ENCODE measurements at places on chromosomes 5 and 9. TPM values are rescaled to one million over a fixed set of nuclear protein-coding genes. Genes with fewer than 3 reads are reported as not detected.
A peak's percentile ranks its signal among the peaks of the same experiment; 100 is the strongest.

The GFPT2 gene
- 136 TPM for total RNA-seq

The LHX6 gene
- 6.5 TPM for total RNA-seq

- no peak overlapping the region for H3K4me3 ChIP-seq
- H3K27me3 ChIP-seq: no peaks in the 10 kb centered on the region
- H3K27ac ChIP-seq: no peak overlapping the region
- DNase-seq: no peak
Measured at GRCh38 chr5:181281984-181282316, 21.0 kb upstream of the TRIM52 start.

- no peak for DNase-seq
- H3K4me3 ChIP-seq: no peak overlapping the region
- peaks cover 12% of the 10 kb centered on the region for H3K4me1 ChIP-seq
Measured at GRCh38 chr9:124047251-124047672, 35.7 kb downstream of the LHX2 start.

DNA sequence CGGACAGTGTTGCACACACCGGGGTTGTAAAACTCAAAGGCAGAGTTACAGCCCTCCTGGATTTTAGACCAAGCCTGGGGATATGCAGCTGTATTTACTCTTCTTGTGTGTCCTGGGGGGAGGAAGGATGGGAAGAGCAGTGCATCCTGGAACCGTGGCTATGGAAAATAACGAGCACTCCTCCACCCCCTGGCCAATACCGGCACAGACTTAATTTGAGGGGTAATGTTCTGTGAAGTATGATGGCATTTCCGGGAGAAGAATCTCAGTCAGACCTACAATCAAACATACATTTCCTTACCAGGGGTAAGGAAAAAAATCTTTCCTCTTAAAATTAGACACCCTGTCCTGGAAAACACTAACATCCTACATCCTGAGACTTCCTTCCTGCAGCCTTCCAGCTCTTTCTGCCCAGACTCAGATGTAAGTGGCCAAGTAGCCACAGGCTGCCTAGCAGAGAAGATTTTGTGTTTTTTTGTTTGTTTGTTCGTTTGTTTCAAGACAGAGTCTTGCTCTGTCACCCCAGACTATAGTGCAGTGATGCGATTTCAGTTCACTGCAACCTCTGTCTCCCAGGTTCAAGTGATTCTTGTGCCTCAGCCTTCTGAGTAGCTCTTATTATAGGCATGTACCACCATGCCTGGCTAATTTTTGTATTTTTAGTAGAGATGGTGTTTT, 11.0 kb upstream of the ERMP1 start:
- H3K4me1 ChIP-seq: peaks cover 4% of the 10 kb centered on the region
- DNase-seq: no peak
- no peak overlapping the region for H3K27ac ChIP-seq
- no peak overlapping the region for H3K4me3 ChIP-seq
- H3K36me3 ChIP-seq: no peaks in the 10 kb centered on the region
- no peaks in the 10 kb centered on the region for H3K27me3 ChIP-seq

- H3K4me1 ChIP-seq: peaks cover 7% of the 10 kb centered on the region
- no peak overlapping the region for H3K4me3 ChIP-seq
- H3K27ac ChIP-seq: no peak overlapping the region
- DNase-seq: no peak
- no peaks in the 10 kb centered on the region for H3K27me3 ChIP-seq
Measured at GRCh38 chr9:125654121-125654520, 52.9 kb downstream of the MAPKAP1 start.

GRCh38 chr9:110897943-110898342, 140.3 kb downstream of the LPAR1 start:
- H3K4me1 ChIP-seq: peaks cover 64% of the 10 kb centered on the region
- H3K27ac ChIP-seq: peak overlapping the region; percentile 40
- peak overlapping the region; percentile 25 for H3K4me3 ChIP-seq
- H3K36me3 ChIP-seq: no peaks in the 10 kb centered on the region
- no peaks in the 10 kb centered on the region for H3K27me3 ChIP-seq

DNA sequence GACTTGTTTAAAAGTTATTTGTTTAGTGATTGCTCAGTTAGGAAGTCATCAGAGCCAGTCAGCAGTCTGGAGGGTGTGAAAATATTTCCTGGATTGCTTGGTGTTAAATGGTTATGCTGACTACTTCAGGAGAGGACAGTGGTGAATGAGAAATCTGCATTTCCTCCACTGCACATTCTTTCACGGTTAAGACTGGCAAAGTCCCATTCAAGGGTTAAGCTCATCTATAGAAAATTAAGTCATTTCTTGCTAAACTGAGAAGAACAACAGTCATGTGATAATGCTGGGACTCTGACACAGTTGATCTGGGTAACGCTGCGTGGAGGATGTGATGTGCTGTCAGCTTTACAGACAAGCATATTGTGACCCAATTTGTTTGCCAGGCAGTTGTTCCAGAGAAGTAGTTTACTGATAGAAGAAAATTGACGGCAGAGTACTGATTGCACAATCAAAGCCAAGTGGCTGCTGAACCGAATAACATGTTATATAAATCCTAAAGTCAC, 80.4 kb downstream of the GRAMD2B start:
- H3K27ac ChIP-seq: peak overlapping the region; percentile 1
- H3K36me3 ChIP-seq: no peaks in the 10 kb centered on the region
- H3K4me1 ChIP-seq: peaks cover 35% of the 10 kb centered on the region
- no peak for DNase-seq
- H3K4me3 ChIP-seq: peak overlapping the region; percentile 29
- no peaks in the 10 kb centered on the region for H3K27me3 ChIP-seq

DNA sequence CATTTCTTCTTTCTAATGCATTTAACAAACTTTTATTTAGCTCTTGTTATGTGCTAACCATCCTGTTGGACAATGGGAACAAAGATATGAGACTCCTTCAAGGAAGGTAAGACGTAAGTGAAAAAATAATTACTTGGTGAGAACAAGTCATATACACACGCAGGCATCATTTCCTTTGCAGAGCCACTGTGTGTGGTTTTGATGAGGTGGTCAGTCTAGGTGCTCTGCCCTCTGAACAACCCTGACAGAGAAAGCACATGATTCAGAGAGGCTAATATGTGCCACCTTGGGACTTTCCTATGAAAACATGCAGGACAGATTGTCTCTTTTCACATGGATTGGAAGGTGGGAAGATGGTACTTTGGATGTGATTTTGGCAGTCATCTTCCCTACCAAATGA, 1162.5 kb upstream of the DMAC1 start:
- H3K27ac ChIP-seq: no peak overlapping the region
- peaks cover 7% of the 10 kb centered on the region for H3K4me1 ChIP-seq
- H3K27me3 ChIP-seq: no peaks in the 10 kb centered on the region
- no peak overlapping the region for H3K4me3 ChIP-seq
